ENCODE measurements at places on chromosomes 4 and X.

DNA sequence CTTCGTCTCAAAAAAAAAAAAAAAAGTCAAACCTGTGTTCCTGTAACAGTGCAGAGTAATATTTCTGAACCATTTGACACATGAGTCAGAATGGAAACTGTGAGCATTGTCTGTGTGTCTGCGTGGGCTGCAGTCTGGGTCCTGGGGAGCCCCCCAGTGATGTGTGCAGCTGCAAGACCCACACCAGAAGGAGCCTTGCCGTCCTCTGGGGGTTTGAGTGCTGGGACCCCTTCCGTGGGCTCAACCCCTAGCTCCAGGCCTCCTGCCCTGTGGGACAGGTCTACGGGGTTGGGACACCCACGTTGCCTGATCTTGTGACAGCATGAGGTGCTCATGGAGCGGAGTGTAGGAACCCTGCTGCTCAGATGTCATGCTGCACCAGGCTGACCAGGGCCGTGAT, 43.7 kb downstream of the DDX3X start:
- no peak for DNase-seq

- no peak for DNase-seq
Observed at GRCh38 chr4:171759274-171759673, 53.9 kb upstream of the GALNTL6 start.

GRCh38 chr4:174056959-174057358, 226.5 kb downstream of the FBXO8 start:
- no peak for DNase-seq

DNA sequence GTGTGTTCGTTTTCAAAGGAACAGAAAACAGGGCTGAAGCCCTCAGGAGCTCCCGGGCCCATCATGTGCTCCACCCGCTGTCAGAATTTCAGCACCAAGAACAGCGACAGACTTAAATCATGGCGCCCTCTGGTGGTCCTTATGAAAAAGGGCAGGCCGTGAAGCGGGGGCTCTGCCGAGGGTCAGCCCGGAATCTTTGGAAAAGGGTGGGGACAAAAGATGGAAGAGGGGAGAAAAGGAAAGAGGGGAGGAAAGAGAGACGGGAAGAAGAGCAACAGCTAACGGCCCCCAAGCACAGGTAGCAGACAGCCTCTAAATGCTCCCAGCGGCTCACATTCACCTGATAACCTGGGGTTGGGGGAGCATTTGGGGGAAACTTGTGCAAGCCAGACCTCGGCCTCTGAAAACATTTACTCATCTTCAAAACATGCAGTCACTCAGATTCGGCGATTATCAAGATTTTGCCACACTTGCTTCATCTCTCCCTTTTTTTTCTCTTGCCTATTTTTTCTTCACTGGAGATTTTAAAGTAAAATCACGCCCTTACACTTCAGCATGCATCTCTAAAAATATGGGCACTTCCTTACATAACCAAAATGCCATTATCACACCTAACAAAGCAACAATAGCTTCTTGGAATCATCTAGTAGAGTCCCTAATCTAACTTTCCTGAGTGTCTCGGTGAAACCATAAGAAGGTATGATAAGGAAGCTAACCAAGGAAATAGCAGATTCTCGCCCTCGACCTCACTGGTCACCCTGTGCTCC, 28.1 kb upstream of the MAN2B2 start:
- peak; percentile 44 for DNase-seq

- DNase-seq = no peak
Observed at GRCh38 chrX:86014421-86014820, 32.9 kb downstream of the CHM start.

DNA sequence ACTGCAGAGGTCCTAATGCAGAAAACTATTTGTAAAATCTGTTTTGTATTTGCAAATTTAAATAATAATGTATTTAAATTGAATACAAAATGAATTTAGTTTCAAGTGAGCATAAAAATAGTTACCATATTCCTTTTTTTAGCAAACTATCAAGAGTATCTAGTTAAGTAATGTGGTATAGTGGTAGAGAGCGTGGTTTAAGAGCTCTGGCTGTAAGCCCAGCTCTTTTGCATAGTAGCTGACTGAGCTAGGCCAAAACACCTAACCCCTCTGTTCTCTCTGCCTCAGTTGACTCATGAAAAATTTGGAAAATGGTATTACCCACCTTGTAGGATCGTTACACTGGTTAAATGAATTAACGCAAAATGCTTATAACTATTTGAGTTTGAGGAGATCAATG, 18.1 kb upstream of the ADAD1 start:
- no peak for DNase-seq

GRCh38 chr4:167868163-167868562, 224.2 kb upstream of the ANXA10 start:
- DNase-seq = no peak

GRCh38 chr4:86947501-86948120, 12.8 kb downstream of the AFF1 start:
- DNase-seq = no peak

GRCh38 chr4:5955201-5955821, 62.4 kb upstream of the CRMP1 start:
- no peak for DNase-seq

DNA sequence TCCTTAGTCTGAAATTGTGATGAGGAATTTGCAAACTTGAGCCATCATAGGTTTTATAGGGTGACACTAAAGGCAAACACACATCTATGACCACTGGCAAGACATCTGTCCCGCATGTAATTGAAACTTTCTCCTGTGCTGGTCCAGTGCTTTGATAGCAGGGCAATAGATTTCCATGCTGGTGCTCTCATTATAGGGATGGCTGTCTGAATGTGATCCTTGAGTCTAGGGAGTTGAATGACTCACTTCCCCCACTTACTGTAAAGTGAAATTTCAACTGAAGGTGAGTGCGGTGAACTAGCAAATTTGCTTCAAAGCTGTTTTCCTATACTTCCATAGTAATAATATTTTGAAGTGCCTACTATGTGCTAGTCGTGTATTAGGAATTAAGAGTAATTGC, 1630.0 kb downstream of the STIM2 start:
- DNase-seq = no peak

GRCh38 chrX:113558576-113558975, 717.9 kb upstream of the AMOT start:
- no peak for DNase-seq

DNA sequence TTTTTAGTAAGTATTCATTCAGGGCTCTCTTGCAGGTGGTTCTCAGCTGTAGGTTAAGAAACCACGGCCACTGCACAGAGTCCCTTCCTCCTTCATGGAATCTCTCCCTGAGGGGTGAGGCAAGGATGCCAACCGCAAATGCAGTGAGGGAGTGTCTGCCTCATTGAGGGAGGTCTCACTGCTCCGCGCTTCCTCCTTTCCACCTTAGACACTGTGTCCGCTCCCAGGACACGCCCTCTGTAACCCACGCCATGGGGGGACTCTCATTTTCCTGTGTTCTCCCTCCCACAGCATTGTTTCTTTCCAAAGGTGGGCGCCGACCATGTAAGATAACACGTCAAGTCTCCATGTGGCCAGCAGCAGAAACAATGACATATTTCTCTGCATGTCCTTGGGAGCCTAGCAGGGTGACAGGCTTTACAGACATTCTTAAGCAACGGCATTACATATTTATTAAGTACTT, 63.2 kb downstream of the SEPSECS start:
- DNase-seq = no peak

GRCh38 chrX:68429216-68429615, 4.1 kb downstream of the OPHN1 start:
- no peak for DNase-seq

DNA sequence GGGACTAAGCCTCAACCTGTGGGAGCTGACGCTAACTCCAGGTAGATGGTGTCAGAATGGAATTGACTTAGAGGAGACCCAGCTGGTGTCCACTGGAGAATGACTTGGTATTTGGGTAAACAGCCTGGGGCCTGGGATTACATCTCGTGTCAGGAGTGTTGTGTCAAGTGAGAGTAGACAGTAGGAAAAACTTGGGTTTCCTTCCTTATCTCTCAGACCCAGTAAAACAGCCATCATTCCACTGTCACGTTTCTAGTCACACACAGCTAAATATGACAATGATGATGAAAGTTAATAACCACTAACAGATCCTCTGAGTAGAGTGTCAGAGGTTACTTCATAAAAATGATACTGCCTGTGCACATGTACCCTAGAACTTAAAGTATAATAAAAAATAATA, 13.8 kb downstream of the ZNF674 start:
- DNase-seq = no peak

- no peak for DNase-seq
Observed at GRCh38 chr4:147874109-147874508, 142.2 kb downstream of the ARHGAP10 start.

DNA sequence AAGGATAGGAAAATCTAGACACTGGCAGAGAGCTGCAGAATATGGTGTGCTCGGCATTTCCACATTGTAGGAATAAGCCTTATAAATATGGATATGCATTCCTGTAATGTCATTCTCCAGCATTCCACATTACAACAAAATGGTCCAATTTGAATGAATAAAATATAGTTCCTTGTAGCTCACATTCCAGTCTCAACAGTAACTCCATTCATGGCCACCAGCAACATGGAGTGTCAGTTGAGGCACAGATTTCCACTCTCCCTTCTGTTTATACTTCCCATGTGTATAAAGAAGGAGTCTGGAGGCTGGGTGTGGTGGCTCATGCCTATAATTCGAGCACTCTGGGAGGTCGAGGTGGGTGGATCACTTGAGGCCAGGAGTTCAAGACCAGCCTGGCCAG, 84.5 kb downstream of the AASDH start:
- no peak for DNase-seq

DNA sequence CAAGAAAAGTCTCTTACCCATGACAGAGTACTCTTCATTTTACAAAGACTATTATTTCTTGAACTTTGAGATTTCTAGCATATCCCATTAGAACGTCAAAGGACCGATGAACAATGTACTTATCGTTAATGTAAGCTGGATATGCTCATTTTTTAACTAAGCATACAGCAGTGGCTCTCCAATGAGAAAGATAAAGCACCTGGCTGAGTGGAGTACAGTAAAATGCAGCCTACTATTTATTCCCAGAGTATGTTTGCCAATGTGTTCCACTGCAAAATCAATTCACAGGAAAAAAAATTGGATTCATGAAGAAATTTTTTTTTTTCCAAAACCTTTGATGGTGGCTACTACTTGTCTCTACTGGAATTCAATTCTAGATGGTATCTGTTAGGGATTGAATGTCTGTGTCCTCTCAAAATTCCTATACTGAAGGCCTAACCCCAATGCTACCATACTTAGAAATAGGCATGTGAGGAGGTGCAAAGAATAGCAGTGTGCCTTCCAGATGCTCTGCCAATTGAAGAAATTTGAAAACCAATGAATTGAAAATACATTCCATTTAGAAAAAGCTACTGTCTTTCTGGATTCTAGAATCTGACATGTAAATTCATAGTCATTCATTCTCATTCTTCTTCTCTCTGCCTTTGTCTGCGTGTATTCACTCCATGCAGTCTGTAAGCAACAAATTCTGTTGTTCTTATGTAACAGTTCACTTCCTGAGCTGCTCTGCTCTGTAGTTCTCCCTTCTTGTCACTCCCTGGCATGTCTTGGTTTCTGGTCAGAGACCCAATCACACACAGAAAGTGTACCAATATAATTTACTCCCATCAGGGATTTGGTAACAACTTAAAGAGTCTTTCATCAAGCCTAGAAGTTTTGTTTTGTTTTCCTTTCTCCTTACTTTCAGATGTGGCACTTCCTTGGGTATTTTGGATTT, 61.4 kb downstream of the PAPSS1 start:
- no peak for DNase-seq

- no peak for DNase-seq
Observed at GRCh38 chr4:25252230-25253070, 18.6 kb downstream of the PI4K2B start.

DNA sequence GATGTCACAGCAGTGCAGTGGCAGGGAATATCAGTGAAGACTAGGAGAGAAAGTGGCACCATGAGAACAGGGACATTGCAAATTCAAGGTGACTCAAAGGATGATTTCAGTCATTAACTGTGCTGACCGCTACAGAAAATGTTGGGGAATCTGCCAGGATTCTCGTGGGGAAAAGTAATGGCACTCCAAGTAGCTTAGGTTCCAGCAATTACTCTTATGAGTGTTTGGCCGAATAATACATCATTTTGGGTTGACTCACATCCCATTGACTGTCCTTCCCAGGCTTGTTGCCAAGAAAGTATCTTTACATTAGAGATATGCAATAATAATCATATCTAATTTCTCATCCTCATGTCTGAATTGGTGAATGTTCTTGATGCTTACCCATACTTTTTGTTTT, 1411.1 kb upstream of the PCDH7 start:
- no peak for DNase-seq

DNA sequence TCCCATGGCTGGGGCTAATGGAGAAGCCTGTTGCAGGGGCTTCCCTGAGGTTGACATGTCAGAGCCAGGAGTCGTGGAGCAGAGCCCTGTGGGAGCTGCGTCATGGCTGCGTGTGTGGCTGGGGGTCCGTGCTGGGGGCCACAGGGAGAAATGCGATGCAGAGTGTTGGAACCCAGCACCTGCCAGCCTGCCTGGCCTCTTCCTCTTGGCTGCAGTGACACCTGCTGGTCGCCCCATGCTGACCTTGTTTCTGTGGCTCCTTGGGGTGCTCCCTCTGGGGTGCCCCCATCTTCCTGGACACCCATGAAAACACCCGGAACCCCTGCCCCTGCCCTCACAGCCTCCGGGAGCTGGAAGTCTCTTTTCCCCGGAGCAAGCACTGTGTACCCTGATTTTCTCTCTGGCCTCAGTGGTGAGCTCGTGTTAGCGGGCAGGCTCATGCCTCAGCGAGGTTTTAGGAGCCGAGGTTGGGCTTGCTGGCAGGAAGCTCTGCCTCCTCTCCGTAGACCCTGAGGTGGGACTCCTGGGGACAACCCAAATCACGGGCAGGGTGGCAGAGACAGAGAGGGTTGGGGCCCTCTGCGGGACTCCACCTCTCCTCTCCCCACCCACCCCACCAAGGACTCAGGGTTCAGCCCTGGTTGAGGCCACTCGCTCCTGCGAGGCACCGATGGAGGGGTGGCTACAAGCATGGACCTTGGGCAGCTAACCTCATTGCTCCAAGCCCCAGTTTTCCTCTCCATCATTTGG, 103.7 kb downstream of the SORCS2 start:
- no peak for DNase-seq

GRCh38 chr4:78703079-78703478, 73.1 kb upstream of the BMP2K start:
- DNase-seq = no peak

DNA sequence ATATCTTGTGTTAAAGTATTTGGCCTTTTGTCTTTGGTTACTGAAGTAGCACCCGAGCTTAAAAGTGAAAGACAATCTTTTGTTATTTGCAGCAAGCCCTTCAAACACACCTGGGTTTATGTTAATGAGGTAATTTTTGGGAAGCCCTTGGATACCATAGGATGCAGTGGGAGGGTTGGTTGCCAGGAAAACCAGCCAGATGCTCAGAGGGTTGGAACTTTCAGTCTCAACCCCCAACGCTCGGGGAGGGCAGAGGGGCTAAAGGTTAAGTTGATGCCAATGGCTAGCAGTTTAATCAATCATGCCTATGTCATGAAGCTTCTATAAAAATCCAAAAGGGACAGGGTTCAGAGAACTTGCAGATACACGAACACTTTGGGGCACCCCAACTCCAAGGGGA, 17.2 kb upstream of the GPR173 start:
- DNase-seq = no peak

GRCh38 chr4:168825975-168826374, 184.1 kb downstream of the CBR4 start:
- no peak for DNase-seq

GRCh38 chrX:16834806-16835205, 35.4 kb downstream of the RBBP7 start:
- DNase-seq = no peak

GRCh38 chrX:19556202-19556601, 40.9 kb upstream of the MAP3K15 start:
- DNase-seq = no peak

All from activated CD4-positive, CD25-positive, alpha-beta regulatory T cell treated with anti-CD3 and anti-CD28 coated beads, Interleukin-2, amount 50 U/mL, for 72 hours (primary cell).